Islet precursor cell (in vitro differentiated cells): ENCODE measurements at places on chromosomes 1 and 21.

GRCh38 chr1:11280719-11281376 is 7.8 kb downstream of the UBIAD1 start:
- no peak for DNase-seq

GRCh38 chr1:115056395-115056798 is 26.8 kb downstream of the TSHB start:
- peak; percentile 95 for DNase-seq

GRCh38 chr1:98478121-98478520 is 183.4 kb upstream of the SNX7 start:
- DNase-seq: no peak

DNA sequence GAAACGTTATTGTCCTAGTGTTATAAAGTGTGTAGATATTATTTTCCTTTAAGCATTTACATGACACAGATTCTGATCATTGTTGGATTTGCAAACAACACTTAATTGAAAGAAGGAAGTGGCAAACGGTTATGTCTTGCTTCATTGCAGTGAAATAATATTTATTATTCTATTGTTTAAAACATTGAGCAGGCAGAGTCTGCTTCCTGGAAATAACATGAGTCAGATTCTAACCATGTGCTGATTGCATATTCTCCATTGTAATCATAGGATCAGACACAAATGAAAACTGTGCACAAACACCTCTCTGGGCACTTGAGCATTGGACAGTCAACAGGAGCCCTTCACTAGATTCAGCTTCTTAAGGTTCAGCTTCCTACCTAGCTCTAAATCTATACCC is 46.8 kb upstream of the USP25 start:
- DNase-seq: no peak

DNA sequence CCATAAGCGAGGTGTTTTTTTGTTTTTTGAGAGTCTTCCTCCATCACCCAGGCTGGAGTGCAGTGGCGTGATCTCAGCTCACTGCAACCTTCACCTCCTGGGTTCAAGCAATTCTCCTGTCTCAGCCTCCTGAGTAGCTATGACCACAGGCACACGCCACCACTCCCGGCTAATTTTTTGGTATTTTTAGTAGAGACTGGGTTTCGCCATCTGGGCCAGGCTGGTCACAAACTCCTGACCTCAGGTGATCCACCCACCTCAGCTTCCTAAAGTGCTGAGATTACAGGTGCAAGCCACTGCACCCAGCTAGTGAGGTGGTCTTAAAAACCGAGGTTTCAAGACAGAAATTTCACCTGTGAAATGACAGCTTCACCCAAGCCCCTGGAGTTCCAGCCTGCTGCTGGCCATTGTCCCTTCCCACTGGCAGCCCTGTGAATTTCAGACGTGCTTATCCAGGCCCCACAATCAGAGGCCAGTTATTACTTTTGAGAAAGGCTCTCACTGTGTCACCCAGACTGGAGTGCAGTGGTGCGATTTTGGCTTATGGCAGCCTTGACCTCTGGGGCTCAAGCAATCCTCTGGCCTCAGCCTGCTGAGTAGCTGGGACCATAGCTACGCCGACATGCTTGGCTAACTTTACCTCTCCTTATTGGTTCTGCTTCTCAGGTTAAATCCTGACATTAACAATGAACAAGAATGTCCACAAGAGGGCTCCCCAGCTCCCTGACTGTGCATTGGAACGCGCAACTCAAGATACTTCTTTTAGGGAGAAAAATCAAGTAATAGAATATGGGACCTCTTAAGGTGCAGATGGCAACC is 19.4 kb downstream of the ENO1 start:
- DNase-seq: no peak

- no peak for DNase-seq
These were observed 204.7 kb downstream of the NFIA start for GRCh38 chr1:61287014-61287413.

DNA sequence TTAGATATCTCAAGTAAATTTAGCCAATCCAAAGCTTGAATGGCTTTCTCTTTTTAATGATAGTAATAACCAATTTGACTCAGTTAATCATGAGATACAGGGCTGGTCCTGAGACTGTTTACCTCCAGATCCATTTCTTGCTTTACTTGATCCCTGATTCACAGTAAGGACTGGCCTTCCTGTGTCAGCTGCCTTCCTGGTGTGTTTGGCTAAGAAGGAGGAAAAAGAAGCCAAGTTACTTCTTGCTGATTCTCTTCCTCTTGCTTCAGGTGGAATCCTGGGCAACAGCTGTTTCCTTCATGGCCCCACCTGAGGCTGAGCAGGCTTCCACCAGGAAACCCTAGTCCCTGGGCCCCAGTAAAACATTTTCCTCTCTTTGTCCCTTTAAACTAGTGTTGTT is 14.6 kb upstream of the RC3H1 start:
- no peak for DNase-seq

DNA sequence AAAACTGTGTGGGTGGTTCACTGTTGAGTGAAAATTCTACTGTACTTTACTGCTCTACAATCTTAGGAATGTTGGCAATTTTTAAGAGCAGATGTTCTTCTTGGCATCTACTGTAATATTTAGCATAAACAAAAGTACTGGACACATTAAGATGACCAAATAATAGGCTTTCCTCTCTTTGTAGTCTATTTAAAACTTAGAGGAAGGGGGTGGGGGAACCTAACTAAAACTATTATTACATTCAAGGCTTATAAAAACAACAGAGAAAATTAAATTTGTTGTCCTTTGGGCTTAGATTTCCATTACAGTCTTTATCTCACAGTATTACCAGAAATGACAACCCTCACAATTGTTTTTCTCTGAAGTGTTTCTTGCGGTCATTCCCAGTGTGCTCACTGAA is 181.2 kb downstream of the PLPPR4 start:
- DNase-seq: no peak
